ENCODE measurements at places on chromosomes 5 and 9.

- DNase-seq = peak; percentile 94
Observed at GRCh38 chr5:154371687-154372086, 74.1 kb upstream of the SAP30L start.

- peak; percentile 18 for DNase-seq
Observed at GRCh38 chr5:58751222-58751837, 168.5 kb downstream of the RAB3C start.

DNA sequence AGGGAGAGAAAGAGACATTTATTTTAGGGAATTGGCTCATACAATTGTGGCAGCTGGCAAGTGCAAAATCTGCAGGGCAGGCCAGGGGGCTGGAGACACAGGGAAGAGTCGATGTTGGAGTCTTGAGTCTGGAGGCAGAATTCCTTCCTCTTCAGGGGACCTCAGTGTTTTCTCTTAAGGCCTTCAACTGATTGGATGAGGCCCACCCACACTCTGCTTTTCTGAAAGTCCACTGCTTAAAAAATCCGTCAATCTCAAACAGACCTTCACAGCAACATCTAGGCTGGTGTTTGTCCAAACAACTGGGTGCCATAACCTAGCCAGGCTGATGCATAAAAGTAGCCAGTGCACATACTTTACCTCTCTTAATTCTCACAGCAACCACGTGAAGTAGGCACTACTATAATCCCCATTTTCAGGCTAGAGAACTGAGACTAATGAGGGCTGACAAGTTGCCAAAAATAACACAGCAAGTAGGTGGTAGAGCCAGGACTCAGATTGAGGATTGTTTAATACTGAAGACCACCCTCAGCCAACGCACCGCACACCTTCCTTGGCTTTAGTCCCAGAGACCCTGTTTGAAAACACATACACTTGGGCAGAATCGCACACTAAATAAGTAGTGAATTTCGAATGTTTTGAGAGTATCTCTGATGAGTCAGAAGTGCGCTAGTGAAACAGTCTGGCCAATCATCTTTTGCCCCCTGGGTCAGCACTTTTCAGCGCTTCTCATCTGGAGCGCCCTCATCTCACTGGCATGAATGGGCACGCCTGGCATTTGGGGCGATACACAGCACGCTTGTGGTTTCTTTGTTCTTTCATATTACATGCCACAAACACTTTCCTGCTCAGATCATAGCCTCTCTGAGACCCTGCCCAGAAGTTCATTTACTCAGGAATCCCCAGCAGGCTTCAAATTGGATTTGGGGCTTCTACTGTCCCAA, 591.4 kb downstream of the CCDC171 start:
- DNase-seq = no peak

DNA sequence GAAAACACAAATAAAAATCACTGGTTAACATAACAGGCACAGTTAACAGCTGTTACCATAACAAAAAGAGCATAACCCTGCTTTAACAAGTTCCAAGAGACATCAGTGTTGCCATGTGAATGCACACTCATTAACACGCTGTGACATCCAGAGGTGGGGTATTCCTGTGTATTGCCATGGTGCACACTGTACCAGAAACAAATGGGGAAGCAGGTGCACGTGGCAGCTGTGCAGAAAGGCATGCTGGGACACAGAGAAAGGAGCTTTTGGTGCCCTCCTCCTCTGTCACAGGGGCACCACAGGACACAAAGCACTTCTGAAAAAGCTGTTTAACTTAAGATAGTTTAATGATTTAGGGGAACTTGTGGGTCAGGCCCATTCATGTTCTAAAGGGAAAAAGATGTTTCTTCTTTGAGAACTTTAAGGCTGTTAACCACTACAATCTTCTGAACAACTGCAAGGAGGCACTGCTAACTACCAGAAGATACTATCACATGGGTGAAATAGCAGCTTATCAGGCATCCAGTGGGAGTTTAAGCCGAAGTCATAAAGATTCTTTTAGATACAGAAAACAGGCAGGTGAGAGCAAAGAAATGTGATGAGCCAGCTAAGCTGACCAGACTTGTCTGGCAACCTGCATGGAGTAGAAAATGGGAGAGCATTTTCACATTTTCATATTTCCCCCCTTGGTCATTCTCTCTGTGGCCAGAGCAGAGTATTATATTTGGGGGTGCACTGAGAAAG, 56.4 kb upstream of the GOLPH3 start:
- DNase-seq = no peak

DNA sequence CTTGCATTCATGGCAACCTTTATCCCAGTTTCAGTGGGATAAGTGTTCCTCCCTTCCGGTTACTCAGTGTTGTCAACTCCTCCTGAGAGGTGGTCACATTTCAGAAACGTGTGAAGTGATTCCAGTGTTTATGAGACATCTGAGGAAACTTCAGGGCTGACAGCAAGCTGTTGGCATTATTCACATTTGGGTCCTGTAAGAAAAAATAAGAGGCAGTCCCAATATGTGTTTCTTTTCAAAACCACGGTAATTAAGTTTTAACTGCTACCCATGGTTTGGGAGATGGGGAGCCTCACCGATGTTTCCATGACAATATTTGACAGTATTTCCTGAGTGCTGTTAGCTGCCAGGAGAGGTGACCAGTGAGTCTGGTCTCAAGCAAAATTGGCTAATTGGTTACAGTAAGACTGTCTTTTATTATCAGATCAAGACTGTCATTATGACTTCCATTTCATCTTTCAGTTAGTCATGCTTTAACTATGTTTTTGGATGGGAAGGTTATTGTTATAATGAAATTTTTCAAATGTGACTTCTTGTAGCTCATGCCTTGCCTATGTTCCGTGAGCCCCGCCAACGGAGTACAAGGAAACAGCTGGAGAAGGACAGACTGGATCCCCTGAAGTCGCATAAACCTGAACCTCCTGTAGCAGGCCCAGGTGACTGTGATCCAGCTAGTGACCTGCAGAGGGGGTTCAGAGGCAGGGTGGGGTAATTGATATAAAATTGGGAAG, 115.3 kb downstream of the GDNF start:
- DNase-seq = peak; percentile 89

DNA sequence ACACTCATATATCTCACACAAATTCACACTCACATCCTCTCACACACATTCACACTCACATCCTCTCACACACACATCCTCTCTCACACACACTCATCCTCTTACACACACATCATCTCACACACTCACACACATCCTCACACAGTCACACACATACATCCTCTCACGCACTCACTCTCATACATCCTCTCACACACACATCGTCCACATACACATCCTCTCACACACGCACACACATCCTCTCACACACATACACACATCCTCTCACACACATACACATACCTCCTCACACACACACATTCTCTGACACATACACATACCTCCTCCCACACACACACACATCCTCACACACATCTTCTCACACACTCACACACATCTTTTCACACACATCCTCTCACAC, 129.1 kb upstream of the SLC30A5 start:
- DNase-seq = no peak

DNA sequence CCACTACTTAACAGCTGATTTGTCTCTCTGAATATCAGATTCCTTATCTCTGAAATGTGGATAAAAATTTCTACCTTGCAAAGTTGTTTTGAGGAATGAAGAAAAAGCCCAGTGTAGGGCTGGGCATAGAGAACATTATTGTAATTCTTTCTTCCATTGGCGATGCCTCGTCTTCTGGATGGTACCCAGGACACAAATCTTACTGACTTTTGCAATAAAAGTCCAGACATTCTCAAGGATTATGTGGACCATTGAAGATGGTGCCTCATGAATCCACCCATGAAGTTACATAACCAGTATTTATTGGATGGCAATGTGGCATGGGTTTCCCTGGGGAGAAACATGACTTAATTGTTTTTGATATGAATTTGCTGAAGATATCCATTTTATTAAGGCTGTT, 33.1 kb downstream of the NNT start:
- DNase-seq = peak; percentile 7

- no peak for DNase-seq
Observed at GRCh38 chr9:37398464-37399025, 24.0 kb upstream of the GRHPR start.

- DNase-seq = peak; percentile 13
Observed at GRCh38 chr5:174589011-174589410, 135.4 kb upstream of the MSX2 start.

- peak; percentile 26 for DNase-seq
Observed at GRCh38 chr5:15694696-15695214, 194.8 kb downstream of the FBXL7 start.

DNA sequence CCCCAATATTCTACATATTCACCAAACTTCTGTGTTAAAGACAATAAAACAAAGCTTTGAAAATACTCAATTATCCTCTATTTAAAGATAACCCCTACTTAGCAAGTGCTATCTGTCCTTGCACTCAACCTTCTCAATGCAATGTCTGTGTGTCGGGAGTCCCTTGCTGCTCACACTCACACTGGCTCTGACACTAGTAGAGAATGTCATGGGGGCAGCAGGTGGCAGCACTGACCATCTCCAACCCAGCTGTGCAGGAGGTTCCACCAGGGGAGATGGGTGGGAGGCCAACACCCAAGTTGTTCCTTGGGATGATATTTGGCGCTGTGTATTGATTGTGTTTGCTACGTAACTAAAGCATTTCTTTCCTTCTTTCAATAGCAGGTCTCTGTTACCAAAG, 59.4 kb upstream of the SIMC1 start:
- no peak for DNase-seq

GRCh38 chr5:39928709-39929108, 503.9 kb upstream of the DAB2 start:
- DNase-seq = peak; percentile 54

DNA sequence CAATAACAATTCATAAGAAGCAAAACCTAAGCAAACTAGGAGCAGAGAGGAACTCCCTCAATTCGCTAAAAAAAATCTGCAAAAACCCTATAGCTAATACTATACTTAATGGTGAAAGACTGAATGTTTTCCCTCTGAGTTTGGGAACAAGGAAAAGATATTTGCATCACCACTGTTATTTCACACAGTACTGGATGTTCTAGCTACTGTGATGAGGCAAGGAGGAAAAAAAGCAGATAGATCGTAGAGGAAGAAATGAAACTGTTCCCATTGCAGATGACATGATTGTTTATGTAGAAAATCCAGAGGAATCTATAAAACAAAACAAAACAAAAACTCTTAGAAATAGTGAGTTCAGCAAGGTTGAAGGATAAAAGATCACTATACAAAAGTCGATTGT, 116.7 kb downstream of the PHF2 start:
- no peak for DNase-seq

DNA sequence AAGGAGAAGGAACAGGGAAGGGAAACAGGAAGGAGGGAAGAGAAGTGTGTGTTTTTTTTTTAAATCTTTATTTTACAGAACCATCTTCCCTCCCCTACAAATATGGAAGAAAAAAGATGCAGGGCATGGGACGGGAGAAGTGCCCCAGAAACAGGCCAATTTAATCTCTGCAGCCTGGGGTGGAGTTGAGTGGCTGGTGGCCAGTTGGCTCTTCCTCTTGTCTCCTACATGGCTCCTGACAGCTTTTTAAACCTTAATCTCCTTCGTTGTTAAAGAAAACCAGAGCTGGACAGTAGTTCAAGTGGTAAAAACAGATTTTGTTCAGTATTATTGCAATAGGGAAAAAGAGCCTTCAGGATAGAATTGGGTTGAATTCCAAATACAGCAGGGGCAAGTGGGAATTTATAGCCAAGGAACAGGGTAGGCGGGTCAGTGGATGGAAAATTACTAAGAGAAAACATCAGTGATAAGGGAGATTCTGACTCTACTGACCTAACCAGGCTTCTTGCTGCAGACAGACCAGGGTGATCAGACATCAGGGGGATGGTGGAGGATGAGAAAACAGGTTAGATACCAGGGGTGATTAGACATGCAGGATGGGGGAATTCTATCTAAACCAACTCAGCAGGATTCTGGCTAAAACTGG, 125.1 kb upstream of the CLINT1 start:
- DNase-seq = no peak

DNA sequence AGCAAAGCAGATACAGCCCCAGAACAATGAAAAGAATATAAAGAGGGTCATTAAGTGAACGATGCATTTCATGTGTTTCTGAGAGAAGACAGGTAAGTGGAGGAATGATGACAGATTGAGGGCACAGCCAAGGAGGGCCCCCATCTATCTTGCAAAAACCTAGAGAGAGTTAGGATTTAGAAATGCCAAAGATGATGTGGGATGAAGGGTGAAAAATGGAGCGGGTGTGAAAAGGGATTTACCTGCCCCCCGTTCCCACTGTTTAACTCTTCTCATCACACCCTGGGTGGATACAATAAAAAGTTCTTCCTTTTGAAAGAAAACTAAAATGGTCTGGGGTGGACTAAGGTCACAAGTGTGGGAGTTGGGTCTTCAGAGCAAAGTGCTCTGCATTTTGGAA, 18.5 kb upstream of the PPP2R2B start:
- DNase-seq = no peak

DNA sequence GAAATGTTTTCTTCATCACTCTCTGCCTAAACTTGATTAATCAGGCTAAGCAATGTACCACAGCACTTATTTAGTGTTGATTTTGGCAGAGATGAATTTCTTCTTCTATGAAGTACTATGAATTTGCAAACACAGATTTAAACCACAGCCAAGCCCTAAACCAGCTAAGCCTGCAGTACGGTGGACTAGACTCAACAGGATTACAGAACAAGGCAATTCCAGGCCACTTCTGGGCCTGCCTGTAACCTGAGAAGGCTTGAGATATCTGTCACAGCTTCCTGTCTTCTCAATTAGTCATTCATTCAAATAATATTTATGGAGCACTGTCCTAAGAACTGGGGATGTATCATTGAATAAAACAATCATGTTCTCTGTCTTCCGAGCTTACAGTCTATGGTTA, 32.4 kb upstream of the CAST start:
- peak; percentile 92 for DNase-seq
